ENCODE measurements at places on chromosomes 11 and 22. TPM values are rescaled to one million over a fixed set of nuclear protein-coding genes. Genes with fewer than 3 reads are reported as not detected.

- DNase-seq = no peak
Measured at GRCh38 chr22:46178755-46179505, 28.6 kb downstream of the PPARA start.

GRCh38 chr11:14914536-14914935, 22.5 kb upstream of the CYP2R1 start:
- no peak for DNase-seq

- DNase-seq = no peak
Measured at GRCh38 chr11:134710861-134711407, 298.9 kb upstream of the B3GAT1 start.

GRCh38 chr11:46710821-46711269, 8.2 kb upstream of the F2 start:
- DNase-seq = no peak

GRCh38 chr22:43042101-43042780, 27.3 kb upstream of the PACSIN2 start:
- no peak for DNase-seq

- DNase-seq = no peak
Measured at GRCh38 chr11:101254037-101254436, 124.4 kb upstream of the PGR start.

- no peak for DNase-seq
Measured at GRCh38 chr11:70271649-70271953, 1.1 kb downstream of the PPFIA1 start.

DNA sequence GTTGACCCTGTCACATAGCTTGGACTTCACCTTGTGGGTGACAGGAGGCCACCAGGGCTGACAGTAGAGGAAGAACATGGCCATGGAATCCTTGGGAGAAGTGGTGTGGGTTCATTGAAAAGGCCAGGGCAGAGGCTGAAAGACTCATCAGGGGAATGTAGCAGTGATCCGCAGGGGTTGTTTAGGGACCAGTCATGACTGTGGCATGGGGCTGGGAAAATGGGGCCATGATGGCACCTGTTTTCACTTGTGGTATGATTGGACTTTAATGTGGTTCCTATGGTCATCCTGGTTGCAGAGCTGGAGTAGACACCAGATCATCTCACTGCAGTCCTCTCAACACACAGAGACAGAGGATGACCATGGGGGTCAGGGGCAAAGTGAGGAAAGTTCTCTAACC, 66.7 kb upstream of the MYEOV start:
- DNase-seq = no peak

- no peak for DNase-seq
Measured at GRCh38 chr22:21945453-21946261, 7.0 kb downstream of the PPM1F start.

GRCh38 chr11:35105319-35106079, 33.5 kb upstream of the CD44 start:
- no peak for DNase-seq

DNA sequence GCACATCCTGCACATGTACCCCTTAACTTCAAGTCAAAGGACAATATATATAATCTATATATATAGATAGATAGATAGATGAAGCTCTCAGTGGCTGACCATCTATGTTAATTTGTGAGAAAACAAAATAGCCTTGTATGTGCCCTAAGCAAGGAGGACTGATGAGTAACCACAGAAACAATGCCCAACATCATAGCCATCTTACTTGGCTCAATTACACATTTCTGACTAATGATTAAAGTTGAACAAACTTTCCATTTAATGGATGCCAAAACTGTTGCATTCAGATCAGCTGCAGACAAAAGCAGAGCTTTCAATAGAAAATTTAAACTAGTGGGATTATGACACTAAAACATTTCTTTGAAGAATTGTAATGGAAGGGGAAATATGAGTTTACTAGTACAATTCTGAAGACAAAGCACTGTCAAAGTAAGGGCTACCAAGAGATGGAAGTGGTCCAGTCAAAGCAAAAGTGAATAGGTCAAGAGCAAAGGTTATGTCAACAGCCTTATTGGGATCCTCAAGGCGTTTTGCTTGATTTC, 1188.2 kb upstream of the RAG2 start:
- no peak for DNase-seq

DNA sequence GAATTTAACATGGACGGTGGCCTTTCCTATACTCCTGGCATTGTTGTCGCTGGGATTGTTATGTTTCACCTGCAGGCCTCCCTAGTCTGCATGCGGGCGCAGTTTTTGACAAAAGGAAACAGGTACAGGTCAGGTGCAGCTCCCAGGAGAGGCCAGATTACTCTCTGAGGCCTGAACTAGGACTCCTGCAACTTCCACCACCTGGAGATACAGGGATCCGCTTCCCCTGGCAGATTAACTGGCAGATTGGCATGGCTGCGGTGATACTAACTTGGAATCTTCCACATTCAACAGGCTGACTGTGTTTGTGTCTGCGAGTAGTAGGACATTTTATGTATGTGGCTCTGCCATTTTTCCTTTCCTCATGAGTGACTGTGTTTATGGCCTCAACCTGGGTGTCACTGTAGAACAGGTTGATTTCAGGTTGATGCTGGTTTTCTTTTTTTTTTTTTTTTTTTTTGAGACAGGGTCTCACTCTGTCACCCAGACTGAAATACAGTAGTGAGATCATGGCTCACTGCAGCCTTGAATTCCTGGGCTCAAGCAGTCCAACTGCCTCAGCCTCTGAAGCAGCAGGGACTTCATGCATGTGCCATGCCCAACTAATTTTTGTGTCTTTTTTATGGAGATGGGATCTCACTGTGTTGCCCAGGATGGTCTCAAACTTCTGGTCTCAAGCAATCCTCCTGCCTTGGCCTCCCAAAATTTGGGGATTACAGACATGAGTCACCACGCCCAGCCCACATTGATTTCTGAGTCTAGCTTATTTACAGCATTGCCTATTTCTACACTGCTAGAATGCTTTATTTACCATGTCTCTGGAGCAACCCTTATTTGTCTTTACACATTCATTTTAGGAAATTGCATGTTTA, 1.7 kb upstream of the USP28 start:
- no peak for DNase-seq

DNA sequence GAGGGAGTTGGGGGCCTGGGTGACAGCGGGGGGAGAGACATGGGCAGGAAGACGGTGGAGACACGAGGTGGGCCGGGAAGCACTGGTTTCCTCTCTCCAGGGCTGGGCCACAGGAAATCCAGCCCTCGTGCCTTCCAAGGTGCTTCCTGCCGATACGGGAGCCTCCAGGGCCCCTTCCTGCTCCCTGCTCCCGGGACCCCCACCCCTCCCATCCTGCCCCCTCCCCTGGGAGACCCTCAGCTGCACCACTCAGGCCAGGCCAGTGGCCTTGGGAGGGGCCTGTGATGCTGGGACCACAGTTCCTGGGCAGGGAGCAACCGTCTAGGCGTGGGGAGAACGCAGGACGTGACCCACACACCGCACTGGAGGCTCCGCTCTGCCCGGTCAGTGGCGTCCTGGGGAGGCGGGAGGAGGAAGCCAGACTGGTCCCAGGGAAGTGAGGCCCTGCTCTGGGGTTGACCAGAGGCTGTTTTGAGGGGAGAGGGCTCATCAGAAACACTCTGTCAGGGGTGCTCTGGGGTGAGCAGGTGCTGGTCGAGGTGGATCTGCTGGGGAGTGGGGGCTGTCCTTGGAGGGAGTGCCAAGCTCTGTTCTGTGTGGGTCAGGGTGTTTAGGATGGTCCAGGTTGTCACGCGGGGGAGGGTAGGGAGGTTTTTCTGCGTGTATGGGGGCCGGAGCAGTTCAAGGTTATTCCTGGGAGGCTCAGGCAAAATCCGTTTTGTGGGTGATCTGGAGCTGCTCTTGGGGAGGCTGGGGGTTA, at the start of gene SHANK3:
Gene SHANK3, plus strand, starts transcription at position 353 of the 760 bp plus-strand sequence.
- DNase-seq = no peak

GRCh38 chr22:26828311-26828710, 170.9 kb downstream of the MIAT start:
- no peak for DNase-seq

GRCh38 chr11:67631411-67631810, 1.7 kb upstream of the NUDT8 start:
- DNase-seq = peak; percentile 76

- no peak for DNase-seq
Measured at GRCh38 chr11:9905960-9906791, 242.3 kb downstream of the SWAP70 start.

- DNase-seq = no peak
Measured at GRCh38 chr11:19864141-19865140, 151.8 kb downstream of the NAV2 start.

GRCh38 chr11:119015054-119015611, 3.0 kb downstream of the RPS25 start:
- no peak for DNase-seq

- no peak for DNase-seq
Measured at GRCh38 chr11:113075586-113076095, 114.4 kb downstream of the NCAM1 start.

DNA sequence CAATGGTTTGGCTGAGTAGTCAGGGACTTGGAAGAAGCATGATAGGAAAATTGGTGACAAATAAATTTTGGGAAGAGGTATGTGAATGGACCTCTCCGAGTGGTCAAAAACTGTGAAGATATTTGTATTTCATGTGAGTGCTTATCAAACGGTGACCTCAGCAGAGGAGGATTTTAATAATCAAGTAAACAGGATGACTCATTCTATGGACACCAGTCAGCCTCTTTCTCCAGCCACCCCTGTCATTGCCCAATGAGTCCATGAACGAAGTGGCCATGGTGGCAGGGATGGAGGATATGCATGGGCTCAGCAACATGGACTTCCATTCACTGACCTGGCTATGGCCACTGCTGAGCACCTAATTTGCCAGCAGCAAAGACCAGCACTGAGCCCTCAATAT, 21.2 kb downstream of the MS4A4E start:
- no peak for DNase-seq

- peak; percentile 49 for DNase-seq
Measured at GRCh38 chr22:29139965-29140782, 65.5 kb upstream of the EMID1 start.

DNA sequence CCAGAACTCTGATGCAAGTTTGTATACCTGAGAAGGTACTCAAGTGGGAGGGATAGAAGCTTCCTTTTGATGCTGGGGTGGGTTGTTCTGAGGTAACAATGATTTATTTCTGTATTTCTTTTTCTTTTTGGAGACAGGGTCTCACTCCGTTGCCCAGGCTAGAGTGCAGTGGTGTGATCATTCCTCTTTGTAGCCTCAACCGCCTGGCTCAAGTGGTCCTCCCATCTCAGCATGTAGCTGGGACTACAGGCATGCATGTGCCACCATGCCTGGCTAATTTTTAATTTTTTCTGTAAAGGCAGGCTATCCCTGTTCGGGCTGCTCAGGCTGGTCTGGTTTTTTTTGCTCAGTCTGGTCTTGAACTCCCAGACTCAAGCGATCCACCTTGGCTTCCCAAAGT, 7.9 kb downstream of the KDM2A start:
- no peak for DNase-seq

DNA sequence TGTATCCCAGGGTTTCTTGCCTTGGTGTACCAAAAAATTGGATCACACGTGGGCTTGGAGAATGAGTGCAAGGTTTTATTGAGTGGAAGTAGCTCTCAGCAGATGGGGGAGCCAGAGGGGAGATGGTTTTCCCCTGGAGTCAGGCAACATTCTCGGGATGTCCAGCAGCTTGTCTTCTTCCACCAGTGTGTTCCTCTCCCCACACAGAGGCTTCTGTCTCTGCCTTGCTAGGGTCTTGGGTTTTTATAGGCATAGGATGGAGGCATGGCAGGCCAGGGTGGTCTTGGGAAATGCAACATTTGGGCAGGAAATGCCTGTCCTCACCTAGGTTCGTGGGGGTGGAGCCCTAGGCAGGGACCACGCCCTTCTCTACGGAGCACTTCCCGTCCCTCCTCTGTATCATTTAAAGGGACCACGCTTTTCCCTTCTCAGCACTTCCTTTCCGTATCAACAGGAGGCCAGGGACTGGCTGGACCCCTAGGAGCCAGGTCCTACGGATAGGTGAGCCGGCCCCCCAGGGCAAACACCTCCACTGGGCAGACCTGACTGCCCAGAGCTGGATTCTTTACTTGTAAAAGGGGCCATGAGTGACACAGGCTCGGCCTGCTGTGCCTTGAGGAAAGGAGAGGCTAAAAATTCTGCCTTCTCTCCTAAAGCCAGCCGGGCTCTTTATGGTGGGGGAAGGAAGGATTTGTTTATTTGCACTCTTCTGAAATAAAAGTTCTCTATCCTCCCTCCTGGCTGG, 55.3 kb upstream of the CCDC188 start:
- DNase-seq = no peak

DNA sequence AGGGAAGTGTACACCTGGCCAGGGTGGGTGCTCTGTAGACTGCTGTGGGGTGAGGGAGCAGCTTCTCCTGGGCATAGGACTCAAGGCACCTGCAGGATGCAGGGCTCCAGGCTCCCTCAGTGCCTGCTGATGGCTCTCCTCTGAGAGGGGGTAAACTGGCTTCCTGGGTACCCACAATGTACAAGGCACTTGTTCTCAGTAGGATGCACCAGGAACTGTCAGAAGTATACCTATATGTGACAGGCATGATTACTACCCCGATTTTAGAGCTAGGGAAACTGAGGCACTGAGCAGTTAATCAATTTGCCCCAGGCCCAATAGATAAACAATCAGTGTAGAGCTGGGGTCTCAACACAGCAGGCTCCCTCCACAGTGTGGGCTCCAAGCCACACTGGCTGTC, 31.4 kb upstream of the GNAZ start:
- DNase-seq = no peak

PARVG gene
- 1.6 TPM for total RNA-seq

UEVLD gene
- 46.1 TPM for total RNA-seq

SYT13 gene
- 4.6 TPM for total RNA-seq

TMEM121B gene
- total RNA-seq = 1.5 TPM

POU2AF3 gene
- not detected for total RNA-seq

HEPACAM gene
- total RNA-seq = 0.89 TPM

TMEM109 gene
- total RNA-seq = 128 TPM

EHF gene
- total RNA-seq = 117 TPM

HTR3B gene
- not detected for total RNA-seq

PKNOX2 gene
- 1.5 TPM for total RNA-seq

MYRF gene
- 0.24 TPM for total RNA-seq

C22orf31 gene
- not detected for total RNA-seq

CCDC188 gene
- not detected for total RNA-seq

THAP7 gene
- total RNA-seq = 57.0 TPM

NTM gene
- 1.7 TPM for total RNA-seq

CASP5 gene
- total RNA-seq = not detected

TMEM86A gene
- total RNA-seq = 39.4 TPM

TRIM29 gene
- 1,527 TPM for total RNA-seq

LRRC32 gene
- 20.2 TPM for total RNA-seq

MPEG1 gene
- total RNA-seq = 2.7 TPM

POLD3 gene
- 10.9 TPM for total RNA-seq
